ENCODE measurements at places on chromosomes 1 and 21. TPM values are rescaled to one million over a fixed set of nuclear protein-coding genes. Genes with fewer than 3 reads are reported as not detected.

ARHGAP29 gene
- polyA plus RNA-seq = not detected

ADAM30 gene
- polyA plus RNA-seq = not detected

CD52 gene
- polyA plus RNA-seq = 6,330 TPM

CA6 gene
- polyA plus RNA-seq = 53.7 TPM

OR2T11 gene
- not detected for polyA plus RNA-seq

ETV3 gene
- polyA plus RNA-seq = 3.5 TPM

CLEC20A gene
- polyA plus RNA-seq = not detected

UTS2 gene
- polyA plus RNA-seq = not detected

TEX38 gene
- polyA plus RNA-seq = not detected

SPRR2G gene
- not detected for polyA plus RNA-seq

DNA sequence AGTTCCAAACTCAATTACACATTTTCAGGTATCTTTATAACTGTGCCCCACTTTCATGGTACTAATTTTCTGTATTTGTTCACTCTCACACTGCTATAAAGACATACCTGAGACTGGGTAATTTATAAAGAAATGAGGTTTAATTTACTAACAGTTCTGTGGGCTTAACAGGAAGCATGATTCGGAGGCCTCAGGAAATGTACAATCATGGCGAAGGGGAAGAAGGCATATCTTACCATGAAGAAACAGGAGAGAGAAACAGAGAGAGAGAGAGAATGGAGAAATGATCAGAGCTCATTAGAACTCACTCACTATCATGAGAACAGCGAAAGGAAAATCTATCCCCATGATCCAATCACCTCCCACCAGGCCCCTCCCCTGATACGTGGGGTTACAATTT lies 874.1 kb upstream of the B3GALT2 start:
- no peak for DNase-seq

DNA sequence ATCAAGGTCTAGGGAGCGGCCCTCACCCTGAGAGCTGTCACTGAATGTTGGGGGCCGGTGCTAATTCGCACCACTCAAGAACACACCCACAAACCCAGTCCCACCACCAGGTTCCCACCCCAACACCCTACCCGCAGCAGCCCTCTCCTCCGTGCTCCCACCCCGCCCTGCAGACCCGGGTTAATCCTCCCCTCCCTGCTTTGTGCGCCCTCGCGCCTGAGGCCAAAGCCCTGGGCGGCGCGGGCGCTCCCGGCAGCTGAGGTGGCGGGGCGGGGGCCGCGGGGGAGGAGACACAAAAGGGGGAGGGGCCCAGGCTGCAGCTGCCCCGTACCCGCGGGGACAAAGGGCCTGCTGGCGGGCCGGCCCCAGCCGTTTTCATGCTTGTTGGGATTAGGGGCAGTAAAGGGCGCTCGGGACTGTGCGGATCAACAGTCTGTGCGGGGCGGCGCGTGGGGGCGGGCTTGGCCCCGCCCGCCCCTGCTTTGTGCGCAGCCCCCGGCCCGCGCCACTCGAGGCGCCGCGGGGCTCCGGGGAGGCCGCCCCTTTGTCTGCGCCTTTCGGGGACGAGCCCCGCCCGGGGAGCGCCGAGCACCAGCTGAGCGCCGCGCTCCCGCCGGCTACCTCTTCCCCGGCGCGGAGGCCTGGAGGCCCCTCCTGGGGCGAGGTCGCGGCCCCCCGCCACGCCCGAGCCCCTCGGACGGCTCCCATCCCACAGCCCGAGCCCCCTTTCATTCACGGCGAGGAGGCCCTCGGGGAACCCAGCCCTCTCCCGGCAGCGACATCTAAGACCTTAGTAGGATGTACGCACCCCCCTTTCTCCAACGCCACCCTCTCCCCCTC lies 10.9 kb downstream of the C1orf216 start:
- no peak for DNase-seq

- DNase-seq = no peak
These were observed 45.1 kb upstream of the SCCPDH start for GRCh38 chr1:246678816-246679793.

GRCh38 chr1:234721476-234722269 lies 111.7 kb upstream of the IRF2BP2 start:
- no peak for DNase-seq

GRCh38 chr1:159951551-159951950 lies 2.5 kb downstream of the SLAMF9 start:
- DNase-seq = no peak

DNA sequence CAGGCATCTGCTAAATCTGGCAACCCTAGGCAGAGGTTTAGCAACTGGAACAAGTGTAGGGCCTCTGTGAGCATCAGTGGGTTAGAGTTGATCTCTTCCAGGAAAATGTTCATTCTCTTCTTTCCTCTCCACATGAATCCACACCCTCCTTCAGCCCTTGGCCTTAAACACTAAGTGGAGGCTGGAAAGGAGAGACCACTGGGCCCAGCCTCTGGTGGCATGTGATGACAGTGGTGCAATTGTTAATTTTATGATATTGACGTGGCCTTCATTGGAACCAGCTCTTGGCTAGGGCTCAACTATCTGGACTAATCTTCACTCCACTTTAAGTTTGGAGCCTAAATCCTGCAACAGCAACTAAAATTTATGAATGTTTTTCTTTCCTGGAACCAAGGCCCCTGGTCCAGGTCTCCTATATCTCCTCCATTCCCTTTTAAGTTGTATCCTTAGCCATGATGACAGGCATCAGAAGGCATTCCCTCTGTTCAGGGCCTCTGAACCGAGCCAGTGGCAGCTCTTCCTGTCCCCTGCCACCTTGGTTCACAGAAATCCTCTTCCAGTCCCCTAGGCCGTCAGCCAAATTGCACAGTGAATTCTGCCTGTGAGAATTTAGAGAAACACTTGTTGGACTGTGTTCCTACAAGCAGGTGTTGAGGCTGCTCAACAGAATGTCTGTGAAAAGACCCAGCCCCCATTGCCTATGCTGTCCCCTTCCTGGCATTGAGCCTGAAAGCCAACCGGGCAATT lies 132.2 kb downstream of the PSMG1 start:
- no peak for DNase-seq

- DNase-seq = no peak
These were observed 486 bp downstream of the NIPAL3 start for GRCh38 chr1:24415910-24416665.

DNA sequence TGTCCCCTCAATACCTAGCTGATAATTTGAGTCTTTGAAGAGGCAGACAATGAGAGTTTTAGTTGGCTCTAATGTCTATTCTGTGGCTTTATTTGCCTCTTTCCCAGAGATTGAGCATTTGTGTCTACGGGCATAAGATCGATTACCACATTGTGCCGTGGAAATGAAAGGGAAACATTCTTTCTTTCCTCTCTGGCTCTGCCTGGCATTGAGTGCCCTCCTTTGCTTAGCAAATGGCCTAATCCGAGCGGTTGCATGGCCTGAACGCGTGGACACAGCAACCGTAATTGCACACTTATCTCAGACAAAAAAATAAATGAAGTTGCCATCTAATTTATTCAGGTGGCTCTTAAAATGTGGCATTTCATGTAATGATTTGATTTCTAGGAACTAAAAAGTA lies 247.9 kb downstream of the ADGRL2 start:
- no peak for DNase-seq

GRCh38 chr1:61017651-61018050 lies 64.7 kb upstream of the NFIA start:
- DNase-seq = no peak

GRCh38 chr21:37916310-37917051 lies at the start of gene KCNJ6:
Gene KCNJ6 (minus strand): TSS chr21:37916457. CDS start chr21:37840682, 75,775 bp downstream.
- no peak for DNase-seq

DNA sequence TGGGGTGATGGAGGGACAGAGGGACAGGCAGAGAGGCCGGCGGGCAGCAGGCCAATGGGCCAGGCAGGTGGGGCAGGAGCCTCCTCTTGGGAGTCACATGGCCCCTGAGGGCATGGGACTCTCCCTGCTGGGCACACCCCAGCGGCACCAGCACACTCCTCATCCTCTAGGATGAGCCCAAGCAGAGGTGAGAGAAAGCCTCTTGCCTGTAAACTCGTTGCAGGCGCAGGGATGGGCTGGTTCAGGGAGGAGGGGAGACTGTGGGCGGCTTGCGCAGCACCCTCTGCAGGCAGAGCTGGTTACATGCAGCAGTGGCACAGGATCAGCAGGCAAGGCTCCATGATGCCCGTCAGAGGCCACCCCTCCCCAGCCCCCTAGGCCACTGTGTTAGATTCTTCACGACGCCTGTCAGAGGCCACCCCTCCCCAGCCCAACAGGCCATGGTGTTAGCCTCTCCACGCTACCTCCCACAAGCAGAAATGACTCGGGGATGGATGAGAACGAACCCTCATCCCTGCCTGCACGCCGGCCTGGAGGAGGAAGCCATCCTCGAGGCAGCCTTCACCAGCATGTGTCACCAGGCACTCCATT lies 209.7 kb upstream of the VAMP3 start:
- DNase-seq = no peak

DNA sequence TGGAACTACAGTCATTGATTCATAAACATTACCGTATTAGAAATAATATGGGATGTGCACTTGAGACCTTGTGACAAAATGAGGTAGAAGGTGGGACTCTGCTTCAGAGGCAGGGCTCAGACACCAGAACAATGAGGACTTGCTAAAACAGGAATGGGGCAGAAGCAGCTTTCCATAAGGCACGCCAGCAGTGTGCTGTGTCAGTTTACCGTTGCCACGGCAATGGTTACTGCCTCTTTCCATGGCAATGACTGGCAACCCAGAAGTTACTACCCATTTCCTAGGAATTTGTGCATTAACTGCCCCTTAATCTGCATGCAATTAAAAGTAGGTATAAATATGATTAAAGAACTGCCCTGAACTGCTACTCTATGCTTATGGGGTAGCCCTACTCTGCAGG lies 169.0 kb downstream of the CHRM3 start:
- no peak for DNase-seq

DNA sequence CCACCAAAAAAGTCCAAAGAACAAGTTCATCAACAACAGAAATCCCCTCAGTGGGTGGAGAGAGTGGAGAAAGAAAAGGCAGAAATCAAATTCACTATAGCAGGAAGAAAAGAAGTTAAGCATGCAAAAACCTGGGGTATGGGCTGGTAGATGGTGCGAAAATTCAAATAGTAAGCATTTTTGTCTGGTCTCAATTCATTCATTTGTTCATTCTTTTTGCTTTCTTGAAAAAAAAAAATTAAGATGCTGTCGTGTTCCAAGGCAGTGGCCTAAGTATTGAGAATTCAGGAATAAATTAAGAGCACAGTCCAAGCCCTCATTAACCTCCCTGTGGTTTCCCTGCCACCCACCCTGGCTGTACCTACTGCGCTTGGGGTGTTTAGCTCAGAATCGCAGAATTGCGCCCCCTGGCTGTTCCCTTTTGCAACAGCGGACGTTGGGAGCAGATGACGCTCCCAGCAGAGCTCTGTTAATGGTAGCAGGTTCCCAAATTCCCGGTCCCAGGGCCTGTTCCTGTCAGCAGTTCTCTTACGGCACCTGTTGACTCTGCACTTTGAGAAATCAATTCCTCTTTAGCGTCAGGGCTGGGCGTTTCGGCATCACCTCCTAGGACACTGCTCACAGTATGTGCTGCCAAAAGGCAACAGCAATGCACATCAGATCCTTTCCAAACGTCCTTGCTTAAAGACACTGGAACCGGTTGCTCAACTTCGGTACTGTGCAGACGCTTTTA lies 34.0 kb upstream of the SSX2IP start:
- DNase-seq = peak; percentile 43

DNA sequence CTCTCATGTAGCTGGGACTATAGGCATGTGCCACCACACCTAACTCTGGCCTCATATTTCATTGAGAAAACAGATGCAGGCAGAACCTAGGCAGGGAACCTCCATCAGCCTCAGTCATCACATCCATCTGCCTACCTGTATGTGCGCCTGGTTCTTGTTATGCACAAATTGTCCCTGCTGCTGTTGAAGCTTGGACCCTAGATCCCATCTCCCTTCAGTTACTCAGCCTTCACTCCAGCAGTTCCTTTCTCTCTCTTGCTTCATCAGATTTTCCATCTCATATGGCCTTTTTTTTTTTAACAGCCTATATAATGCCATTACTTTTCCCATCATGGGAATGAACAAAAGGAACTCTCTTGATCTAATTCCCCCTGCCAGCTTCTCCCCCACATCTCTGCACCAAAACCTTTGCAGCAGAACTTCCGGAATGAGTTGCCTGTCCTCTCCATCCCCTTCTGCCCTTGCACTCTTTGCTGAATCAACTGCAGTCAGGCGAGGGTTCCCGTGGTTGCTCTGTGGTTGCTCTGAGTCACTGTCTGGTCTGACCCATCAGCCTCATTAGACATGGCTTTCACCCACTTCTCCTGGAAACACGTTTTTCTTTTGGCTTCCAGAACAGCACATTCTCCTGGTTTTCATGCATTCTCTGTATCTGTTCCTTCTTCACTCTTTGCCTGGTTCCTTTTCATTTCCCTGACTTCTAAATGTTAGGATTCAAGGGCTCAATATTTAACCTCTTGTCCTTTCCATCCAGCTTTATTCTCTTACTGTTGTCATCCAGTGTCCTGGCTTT lies 41.5 kb downstream of the UBE4B start:
- DNase-seq = no peak

GRCh38 chr1:111878091-111878490 lies 111.4 kb downstream of the KCND3 start:
- DNase-seq = no peak

GRCh38 chr1:64041371-64042131 lies 161.9 kb upstream of the UBE2U start:
- no peak for DNase-seq

DNA sequence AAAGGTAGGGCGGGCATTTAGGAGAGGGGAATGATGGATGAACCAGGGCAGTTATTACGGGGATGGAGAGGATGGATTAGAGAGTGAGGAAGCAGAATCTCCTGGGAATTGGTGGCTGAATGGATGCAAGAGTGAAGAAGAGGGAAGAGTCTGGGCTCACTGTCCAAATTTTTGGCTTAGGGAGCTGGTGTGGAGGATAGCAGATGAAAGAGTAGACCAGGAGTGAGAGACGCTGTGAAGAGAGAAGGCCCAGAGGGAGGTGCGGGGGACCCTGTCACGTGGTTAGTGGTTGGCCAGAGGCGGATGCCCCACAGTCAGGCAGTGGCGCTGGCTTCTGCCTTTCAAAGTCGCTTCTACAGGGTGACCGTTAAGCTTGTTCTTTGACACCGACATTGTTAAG lies 78.4 kb downstream of the PEX14 start:
- DNase-seq = no peak

Measured in naive thymus-derived CD8-positive, alpha-beta T cell (primary cell).